ENCODE measurements at places on chromosomes 6 and 20.

GRCh38 chr20:10637563-10637962 lies 36.2 kb downstream of the JAG1 start:
- DNase-seq: no peak

GRCh38 chr6:36463676-36464075 lies 20.9 kb downstream of the KCTD20 start:
- DNase-seq: no peak

- no peak for DNase-seq
Observed at GRCh38 chr6:141313986-141314385, 818.7 kb upstream of the GJE1 start.

GRCh38 chr6:160899671-160900430 lies 91.7 kb upstream of the MAP3K4 start:
- no peak for DNase-seq

GRCh38 chr6:34062815-34063214 lies 83.1 kb downstream of the GRM4 start:
- no peak for DNase-seq

GRCh38 chr6:18976091-18976490 lies 588.9 kb downstream of the RNF144B start:
- no peak for DNase-seq

GRCh38 chr20:23586735-23587525 lies 18.6 kb upstream of the CST9L start:
- DNase-seq: no peak

DNA sequence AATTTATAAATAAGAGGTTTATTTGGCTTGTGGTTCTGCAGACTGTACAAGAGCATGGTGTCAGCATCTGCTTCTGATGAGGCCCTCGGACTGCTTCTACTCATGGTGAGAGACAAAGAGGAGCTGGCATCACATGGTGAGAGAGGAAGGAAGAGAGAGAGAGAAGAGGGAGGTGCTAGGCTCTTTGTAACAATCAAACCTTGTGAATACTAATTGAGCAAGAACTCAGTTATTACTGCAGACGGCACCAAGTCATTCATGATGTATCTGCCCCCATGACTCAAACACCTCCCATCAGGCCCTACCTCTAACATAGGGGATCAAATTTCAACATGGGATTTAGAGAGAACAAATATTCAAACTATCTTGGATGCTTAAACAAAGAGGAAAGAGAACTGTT lies 6.3 kb upstream of the SIRPG start:
- no peak for DNase-seq

Measured in kidney capillary endothelial cell (primary cell).